ENCODE measurements at places on chromosomes 12 and 14.

DNA sequence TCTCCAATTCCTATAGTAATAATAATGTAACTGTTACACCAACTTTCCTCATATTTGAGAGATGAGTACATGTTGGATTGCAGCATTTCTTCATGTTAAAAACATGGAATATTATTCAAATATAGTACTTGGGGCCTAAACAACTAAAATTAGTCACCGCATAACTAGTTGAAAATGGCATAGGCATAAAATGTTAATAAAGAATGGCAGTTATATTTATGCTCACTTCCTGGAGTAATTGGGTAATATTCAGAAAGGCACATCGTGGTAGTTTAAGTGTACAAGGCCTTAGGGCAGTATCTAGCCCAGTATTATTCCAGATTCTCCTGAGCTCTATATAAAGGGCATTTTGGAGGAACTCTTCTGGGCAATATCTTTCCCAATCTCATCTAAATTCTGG is 46.0 kb downstream of the ERGIC2 start:
- no peak for DNase-seq

DNA sequence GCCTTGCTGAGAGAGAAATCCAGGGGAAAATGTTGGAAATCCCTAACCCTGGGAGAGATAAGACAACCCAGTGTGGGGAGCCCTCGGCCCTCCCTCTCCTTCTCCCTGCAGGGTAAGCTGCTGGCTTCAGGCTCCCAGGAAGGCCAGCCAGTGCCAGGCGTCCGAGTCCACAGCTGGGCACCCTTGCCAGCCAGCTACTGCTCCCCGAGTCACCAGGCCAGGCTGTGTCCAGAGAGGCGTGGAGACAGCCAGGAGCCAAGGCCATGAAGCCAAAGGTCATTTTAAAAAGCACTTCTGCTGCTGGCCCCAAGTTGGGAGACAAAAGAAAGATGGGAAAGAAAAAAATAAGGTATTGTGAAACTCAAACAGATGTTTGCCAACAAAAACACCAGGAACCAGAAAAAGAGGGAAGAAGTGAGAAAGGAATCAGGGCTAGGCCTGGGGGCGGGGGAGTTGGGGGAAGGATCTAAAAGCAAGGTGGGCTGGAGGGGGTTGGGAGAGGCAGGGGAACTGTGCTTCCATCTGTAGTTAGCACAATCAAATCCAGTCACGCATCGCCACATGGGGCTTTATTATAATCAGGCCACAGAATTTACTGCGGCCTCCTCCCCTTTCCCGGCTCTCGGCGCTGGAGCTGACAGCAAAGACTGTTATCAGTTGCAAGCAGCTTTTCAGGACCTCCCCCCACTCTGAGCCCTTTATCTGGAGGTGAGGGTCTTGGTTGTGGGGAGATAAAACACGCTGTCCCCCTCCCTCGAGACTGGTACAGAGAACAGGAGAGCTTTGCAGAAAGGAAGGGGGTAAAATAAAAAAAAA is 33.5 kb downstream of the RBM19 start:
- DNase-seq: no peak

GRCh38 chr14:105501504-105502291 is 10.7 kb downstream of the TEDC1 start:
- DNase-seq: peak; percentile 39

DNA sequence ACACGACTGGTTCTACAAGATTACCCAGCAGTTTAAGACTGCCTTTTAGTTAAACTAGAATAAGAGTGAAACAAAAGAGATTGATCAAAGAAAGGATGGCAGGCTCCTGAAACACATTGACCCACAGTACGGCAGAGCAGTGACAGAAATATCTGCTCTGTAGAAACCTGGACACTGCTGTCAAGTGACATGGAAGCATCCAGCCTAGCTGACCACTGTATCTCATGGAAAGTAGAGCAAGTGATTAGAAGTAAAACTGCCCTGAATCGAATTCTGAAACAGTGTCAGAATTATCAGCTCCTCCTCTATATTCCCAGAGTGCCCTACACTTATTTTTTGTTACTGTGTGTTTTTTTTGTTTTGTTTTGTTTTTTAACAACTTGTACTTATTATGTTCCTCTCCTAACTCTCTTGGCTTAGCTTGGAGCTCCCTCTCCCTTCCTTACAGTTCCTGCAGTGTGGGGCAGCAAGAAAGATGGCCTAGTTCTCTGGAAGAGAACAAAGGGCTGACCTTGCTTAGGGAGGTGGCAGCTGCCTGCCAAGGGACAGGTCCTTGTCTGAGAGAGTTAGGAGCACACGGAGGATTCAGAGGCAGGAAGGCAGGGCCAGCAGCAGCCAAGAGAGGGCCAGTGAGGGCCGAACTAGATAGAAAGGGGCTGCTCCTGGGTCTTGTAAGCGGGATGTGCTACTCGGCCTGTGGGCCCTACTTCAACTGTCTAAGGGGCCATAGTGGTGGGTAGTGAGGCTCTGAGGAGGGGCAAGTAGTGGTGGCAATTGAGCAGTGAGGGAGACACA is 97.2 kb downstream of the PTPRR start:
- DNase-seq: no peak

GRCh38 chr12:93440043-93440835 is 1.5 kb downstream of the UBE2N start:
- no peak for DNase-seq

GRCh38 chr14:49960453-49960852 is 67.6 kb downstream of the ARF6 start:
- DNase-seq: peak; percentile 71

DNA sequence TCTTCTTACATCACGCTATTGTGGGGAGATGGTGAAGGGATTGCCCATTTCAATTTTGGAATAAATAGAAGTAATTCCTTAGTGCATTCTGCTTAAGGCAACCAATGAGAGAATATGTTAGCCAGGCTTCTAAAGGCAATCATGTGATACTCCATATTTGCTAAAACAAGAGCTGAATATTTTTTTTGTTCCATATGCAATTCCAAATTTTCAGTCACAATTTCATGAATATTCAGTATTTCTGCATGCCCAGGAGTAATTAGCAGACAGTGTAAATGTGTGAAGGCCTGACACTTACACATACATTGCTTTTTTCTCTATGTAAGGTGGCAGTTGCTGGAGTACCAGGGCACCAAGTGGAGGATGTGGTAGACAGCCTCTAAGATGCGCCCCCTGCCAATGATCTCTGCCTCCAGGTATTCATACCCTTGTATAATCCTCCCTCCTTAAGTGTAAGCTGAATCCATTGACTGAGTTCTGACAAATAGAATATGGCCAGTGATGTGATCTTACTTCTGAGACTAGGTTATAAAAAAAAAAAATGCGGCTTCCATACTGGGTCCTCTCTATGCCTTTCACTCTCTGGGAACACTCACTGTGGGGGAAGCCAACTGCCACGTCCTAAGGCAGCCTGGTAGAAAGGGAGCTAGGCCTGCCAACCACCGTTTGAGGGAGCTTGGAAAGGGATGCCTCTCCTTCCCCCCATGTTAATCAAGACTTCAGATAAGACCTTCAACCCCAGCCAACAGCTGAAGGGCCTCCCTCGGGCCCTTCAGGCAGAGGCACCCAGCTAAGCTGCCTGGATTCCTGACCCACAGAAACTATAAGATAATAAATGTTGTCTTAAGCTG is 62.7 kb upstream of the PTGR2 start:
- DNase-seq: peak; percentile 40

DNA sequence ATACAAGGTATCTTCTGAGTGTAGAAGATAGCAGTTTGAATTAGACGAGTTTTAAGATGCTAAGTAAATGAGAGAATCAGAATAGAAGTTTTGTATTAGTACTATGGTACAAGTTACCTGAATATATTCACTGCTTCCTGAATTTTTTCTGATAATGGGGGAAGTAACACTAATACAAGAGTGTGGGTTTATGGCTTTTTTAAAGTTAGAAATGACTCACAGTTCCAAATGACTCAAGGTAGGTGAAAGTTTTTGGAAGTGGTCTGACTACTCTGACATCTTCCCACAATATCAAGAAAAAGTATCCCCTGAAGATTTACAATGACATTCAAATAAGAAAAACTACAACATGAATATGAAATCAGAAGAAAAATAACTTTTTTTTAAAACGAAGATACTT is 123.7 kb upstream of the GARIN6 start:
- no peak for DNase-seq

DNA sequence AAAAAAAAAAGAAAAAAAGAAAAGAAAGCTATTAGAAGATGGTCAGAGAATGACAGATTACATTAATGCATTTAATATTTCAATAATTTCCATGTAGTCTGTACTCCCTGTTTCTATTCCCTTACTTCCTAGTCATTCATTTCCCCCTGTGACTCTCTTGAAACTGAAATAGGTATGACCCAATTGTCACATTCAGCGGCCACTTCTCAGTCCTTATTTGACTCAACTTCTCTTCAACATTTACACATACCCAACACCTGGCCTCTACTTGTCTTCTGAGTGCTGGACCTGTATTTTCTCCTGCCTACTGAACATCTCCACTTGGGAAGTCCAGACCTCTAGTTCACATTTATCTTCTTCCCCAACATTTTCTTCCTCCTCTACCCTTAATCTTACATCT is 7.2 kb downstream of the EEA1 start:
- DNase-seq: no peak

DNA sequence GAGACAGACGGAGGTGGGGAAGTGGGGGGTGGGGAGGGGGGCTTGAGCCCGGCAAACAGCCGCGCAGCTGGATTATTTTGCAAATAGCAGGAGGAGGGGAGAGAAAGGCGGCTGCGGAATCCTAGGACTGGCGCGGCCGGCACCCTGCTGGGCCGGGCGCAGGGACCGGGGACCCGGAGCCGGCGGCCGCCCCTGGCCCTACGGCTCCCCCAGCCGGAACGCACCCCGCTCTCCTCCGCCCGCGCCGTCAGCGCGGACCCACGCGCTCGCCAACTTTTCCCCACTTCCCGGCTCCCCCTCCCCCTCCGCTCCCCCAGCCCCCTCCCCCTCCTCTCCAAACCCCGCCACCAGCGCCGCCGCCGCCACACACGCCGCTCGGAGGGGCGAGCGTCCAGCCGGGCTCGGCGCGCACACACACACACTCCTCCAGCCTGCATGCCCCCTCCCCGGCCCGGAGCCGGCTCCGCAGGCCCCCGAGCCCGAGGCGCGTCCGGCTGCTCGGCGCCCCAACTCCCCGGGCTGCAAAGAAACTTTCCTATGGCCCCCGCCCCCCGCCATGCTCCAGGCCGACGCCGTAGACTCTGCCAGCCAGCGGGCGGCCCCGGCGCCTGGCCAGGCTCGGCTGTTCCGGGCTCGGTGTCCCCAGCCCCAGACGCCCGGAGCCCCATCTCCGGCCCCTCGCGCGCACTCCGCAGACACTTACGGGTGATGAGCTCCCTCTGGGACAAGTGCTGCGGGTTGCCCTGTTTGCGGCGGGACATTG is 1.4 kb downstream of the BCL11B start:
- no peak for DNase-seq
